ENCODE measurements at places on chromosomes 7 and 10.
A peak's percentile ranks its signal among the peaks of the same experiment; 100 is the strongest.

GRCh38 chr10:12729885-12730284 lies 271.6 kb downstream of the CCDC3 start:
- no peak for DNase-seq

DNA sequence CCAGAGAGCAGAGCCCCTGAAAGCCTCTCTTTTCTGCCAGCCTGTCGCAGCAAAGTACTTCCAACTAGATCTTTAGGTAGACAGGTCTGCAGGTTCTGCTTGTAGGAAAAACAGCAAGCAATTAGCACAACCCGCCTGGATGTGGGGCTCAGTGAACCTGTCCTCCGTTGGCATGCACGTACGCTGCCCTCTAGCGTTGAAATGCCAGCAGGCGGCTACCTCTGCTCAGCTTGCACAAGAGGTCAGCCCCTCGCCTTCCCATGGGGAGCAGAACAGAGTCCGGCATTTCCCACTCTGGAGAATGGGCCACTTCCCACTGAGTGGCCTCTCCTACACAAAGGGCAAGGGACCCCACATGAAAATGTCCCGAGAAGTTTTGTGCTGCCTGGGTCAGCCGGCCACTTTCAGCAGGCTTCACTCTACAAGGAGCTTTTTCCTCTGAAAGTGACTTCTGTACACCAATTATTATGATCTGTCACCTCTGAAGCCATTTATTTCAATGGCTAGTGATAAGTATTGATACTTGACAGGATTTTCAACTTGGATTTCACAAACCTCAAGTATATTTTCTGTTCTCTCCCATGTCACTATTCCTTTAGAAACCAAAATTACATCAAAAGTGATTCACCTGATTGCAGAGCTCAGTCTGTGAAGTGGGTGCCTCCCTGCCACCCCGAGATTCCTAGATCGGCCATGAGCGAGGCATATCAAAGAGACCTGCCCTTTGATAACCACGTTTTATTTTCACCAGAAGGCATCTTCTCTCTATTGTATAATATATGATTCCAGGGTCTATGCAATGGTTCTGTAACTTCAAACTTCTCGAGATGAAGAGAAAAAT lies 56.7 kb downstream of the JCAD start:
- peak; percentile 46 for DNase-seq

DNA sequence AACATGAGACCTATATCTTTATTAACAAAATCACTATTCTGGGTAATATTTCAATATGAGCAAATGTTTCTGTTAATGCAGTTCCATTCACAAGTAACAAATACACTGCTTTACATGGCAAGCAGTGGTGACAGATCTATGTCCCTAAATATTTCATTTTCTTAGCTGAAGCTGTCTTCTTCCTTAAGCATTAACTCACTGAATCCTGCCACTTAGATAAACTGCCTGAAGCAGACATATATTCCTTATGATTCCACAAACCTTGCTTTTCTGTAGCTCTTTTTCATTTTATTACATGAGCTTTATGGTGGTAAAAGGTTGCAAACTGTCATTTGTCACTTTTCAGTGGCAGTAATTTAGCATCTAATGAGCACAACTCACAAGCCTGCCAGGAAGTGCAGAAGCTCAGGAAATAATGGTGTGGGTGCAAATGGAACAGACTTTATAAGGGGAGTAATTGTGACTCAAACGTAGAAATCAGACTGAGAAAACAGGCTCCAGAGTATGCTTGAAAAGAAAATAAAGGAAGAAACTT lies 217.2 kb downstream of the XPNPEP1 start:
- DNase-seq, result no peak

DNA sequence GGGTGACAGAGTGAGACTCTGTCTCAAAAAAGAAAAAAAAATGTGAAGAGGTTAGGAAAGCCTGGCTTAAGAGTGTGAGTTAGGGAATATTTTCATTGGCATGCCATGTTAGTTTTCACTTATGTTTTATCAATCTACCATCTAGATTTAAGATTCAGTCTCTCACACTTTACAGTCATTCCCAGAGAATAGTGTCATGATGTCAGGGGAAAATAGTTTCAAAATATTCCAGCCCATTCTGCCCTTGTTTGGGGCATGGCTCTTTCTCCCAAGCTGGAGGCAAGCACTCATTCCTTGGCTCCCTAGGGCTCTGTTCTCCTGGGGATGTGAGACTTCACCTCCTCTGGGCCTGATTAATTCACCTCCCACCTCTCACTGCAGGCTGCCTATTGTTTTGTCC lies 331.5 kb downstream of the CXCL12 start:
- no peak for DNase-seq

GRCh38 chr7:141053626-141054025 lies 20.2 kb upstream of the TMEM178B start:
- peak; percentile 53 for DNase-seq

- no peak for DNase-seq
These were observed 105.1 kb downstream of the FAM107B start for GRCh38 chr10:14669576-14669975.

- DNase-seq, result no peak
These were observed 111.0 kb downstream of the EGFR start for GRCh38 chr7:55129541-55130394.

GRCh38 chr10:20598590-20598989 lies 298.5 kb downstream of the NEBL start:
- DNase-seq, result no peak

- DNase-seq, result no peak
These were observed 148.7 kb downstream of the WDR11 start for GRCh38 chr10:120999868-121000267.

GRCh38 chr10:24502006-24502405 lies 221.7 kb downstream of the ARHGAP21 start:
- DNase-seq, result no peak

- peak; percentile 15 for DNase-seq
These were observed 284.3 kb downstream of the SORCS3 start for GRCh38 chr10:104925232-104925851.

DNA sequence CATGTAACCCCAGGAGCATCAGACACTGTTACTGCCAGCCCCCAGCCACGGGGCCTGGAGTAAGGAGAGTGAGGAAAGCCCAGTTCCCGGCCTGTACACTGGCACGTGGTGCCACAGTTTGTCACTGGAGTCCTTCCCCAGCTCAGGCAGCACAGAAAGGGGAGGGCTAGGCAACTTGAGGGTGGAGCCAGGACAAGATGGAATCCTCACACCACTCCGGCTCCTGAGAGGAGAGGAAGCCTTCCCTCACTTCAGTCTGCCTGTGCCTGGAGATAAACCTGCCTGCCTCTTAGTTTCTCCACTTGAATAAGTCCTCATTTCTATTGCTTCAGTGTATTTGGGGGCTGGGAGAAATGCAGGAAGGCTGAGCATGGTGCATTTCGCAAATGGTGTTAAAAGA lies 176.0 kb downstream of the KIAA1217 start:
- DNase-seq, result no peak

- no peak for DNase-seq
These were observed 75.1 kb downstream of the MAD1L1 start for GRCh38 chr7:2157473-2158279.

DNA sequence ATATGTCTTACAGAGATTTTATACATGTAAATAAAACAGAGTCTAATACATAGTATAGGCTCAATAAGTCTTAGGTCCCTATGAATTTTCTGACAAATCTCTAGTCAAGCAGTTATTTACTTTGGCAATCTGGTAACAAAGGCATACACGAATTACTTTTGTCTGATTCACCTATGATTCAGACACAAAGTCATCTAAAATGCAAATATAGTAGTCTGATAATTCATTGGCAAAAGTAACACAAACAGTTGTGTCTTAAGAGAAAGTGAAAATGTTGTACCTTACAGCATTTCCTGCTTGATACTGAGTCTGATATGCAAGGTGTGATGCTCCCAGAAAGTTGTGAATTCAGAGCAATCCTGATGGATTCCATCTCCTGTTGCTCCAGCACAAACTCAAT lies 209.4 kb upstream of the PRSS1 start:
- DNase-seq, result no peak

DNA sequence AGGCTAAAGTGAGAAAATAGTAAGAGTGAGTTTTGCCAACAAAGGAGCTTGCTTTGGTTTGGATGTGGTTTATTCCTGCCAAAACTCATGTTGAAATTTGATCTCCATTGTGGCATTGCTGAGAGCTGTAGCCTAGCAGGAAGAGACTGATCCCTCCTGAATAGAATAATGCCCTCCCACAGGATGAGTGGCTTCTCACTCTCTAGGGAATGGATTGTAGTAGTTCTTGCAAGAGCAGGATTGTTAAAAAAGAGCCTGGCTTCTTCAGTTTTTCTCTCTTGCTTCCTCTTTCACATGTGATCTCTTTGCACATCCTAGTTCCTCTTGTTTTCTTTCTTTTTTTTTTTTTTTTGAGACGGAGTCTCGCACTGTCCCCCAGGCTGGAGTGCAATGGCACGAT lies 34.4 kb downstream of the ASAH2 start:
- no peak for DNase-seq

DNA sequence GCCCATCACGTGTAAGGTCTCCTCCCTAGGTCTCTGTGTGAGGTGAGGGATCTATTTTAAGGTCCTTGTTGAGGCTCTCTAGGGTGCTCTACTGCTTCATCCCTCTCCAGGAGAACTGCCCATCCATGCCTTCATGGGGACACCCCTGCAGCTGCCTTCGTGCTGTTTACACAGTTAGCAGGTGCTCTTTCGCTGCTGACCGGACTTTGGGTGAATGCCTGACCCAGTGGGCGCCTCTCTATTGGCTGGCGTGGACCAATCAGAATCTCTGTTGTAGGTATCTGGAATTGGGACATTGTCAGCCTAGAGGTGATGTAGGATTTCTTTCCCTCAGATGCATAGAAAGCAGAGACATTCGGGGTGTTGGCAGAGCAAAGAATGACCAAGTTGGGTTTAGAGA lies 38.7 kb upstream of the HMX3 start:
- DNase-seq, result no peak

DNA sequence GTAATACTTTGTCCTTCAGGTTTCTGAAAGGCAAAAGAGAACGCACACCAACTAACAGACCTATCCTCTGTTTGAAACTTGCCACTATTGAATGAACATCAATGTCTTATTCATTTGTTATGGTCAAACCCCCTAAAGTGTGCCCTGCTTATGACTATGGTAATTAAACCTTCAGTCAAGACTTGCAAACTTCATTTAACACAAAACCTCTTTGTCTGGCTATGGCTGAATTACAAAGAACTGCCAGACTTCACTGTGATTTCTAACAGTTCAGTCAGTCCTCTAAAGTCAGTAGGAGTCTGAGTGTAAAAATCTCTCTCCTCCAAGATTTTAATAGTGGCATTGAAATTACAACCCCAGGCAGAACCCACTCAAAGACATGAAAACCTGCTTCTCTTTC lies 702.5 kb upstream of the LRRN3 start:
- DNase-seq, result no peak

DNA sequence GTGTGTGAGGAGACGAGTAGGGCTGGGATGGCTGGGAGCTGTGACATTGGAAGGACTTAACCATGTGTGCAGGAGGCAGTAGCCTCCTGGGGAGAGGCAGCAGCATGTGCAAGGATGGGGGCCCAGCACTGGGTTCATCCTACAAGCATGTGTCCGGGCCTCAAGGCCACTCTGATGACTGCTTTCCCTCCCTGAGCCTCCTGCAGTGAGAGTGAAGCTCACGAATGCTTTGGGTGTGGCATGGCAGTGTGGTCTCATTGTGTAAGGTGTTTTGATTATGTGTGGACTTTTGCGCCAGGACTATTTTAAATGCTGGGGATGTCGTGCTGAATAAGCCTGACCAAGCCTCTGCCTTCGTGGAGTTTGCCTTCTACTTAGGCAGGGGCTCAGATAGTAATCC lies 122.0 kb upstream of the INSYN2A start:
- DNase-seq, result no peak

DNA sequence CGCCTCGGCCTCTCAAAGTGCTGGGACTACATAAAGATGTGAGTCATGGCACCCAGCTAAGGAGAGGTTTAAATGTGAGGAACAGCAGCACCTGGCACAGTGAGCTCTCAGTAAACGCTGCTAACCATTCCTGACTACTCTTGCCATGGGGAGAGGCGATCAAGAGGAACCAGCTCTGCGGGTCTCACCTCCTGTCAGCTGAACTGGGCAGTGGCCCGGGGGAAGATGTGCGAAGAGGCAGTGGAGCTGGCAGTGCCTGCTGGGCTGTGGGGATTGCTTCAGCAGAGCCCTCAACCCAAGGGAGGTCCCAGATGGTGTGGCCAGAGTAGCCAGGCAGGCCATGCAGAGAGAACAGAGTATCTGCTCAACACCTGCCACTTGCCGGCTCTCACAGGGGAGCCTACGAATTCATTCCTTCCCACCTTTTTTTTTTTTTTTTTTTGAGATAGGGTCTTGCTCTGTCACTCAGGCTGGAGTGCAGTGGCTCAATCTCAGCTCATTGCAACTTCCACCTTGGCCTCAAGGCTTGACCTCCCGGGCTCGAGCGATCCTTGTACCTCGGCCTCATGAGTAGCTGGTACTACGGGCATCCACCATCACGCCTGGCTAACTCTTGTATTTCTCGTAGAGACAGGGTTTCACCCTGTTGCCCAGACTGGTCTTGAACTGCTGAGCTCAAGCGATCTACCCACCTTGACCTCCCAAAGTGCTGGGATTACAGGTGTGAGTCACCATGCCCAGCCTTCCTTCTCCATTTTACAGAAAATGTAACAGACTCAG lies 6.8 kb downstream of the POLM start:
- no peak for DNase-seq

DNA sequence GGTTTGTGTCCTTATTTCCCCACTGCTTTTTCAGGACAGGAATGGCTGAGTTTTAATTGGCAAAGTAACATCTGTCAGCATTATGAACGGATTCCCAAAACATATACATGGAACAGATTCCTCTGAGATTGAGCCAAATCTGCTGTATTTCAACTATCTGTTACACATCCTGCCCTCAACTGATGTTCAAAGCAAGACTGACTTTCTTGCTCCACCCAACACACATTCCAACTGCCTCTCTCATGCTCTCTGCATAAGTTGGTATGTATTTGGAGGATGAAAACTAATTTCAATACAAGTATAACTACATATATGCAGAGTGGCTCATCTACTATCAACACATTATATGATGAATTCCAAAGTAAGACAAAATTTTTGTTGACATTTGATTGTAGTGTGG lies 342.2 kb downstream of the GATA3 start:
- DNase-seq, result no peak

DNA sequence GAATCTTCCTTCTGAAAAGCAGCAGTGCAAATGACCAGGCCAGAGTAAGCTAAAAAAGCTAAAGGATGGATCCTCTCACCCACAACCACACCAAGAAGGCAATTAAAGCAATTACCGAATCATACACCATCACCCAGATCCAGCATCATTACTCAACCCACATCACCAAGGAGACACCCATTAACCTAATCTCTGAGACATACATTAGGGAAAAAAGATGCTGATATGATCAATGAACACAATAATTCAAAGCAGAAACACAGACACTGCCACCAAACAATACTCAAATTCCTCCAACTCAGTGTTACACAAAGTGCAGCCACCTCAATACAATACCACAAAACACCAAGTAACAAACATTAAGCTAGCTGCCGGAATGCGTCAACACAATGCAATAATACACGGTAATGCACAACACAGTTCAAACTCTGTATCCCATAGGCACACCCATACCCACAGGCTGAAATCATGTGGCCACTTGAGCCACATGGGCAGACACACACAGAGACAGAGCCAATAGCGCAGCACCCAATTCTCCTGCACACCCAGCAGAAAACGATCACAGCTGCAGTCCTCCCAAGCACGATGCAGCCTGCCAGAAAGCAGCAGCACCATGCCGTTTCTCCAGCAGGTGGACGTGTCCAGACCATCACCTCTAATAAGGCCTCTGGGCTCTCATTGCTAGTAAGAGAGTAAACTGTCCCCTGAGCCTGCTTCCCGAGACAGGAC lies 21.5 kb downstream of the PAX2 start:
- DNase-seq, result no peak

GRCh38 chr7:14195079-14195478 lies 205.6 kb upstream of the ETV1 start:
- DNase-seq, result no peak
